ENCODE measurements at places on chromosomes 1 and 21. TPM values are rescaled to one million over a fixed set of nuclear protein-coding genes. Genes with fewer than 3 reads are reported as not detected.
A peak's percentile ranks its signal among the peaks of the same experiment; 100 is the strongest.

DNA sequence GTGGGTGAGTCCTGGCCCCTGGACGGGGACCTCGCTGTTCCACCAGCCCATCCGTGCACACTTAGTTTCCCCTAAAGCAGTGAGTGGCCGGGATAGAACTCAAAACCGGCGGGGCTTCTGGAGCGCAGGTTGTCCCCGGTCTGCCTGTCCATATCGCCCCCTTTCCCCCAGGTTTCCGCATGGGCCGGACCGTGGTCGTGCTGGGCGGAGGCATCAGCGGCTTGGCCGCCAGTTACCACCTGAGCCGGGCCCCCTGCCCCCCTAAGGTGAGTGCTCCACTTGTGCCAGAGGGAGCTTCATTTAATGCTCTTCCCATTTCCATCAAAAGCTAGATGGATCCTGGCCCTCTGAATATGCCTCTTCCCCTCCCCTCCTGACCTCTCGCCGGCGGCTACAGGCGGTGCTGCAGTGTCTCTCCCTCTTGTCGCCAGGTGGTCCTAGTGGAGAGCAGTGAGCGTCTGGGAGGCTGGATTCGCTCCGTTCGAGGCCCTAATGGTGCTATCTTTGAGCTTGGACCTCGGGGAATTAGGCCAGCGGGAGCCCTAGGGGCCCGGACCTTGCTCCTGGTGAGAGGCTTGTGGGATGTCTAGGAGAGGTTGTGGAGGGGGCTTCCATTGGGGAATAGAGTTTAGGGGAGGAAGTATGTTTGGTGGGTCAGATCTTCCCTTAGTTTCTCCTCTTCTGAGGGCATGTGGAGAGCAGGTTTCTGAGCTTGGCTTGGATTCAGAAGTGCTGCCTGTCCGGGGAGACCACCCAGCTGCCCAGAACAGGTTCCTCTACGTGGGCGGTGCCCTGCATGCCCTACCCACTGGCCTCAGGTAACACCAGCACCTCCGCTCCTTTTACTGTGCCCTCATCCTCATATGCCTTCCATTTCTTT, 683 bp downstream of the PPOX start:
- H3K27me3 ChIP-seq = no peaks in the 10 kb centered on the region
- H3K4me1 ChIP-seq = peaks cover 21% of the 10 kb centered on the region

The SLAMF1 gene
- 0.13 TPM for polyA plus RNA-seq

- H3K36me3 ChIP-seq = no peaks in the 10 kb centered on the region
- peaks cover 88% of the 10 kb centered on the region for H3K4me1 ChIP-seq
- H3K27ac ChIP-seq = peak overlapping the region; percentile 98
- peak overlapping the region; percentile 17 for H3K4me3 ChIP-seq
- peak; percentile 99 for DNase-seq
- no peaks in the 10 kb centered on the region for H3K27me3 ChIP-seq
These were observed 162.6 kb upstream of the IRF2BP2 start for GRCh38 chr1:234772345-234773147.

DNA sequence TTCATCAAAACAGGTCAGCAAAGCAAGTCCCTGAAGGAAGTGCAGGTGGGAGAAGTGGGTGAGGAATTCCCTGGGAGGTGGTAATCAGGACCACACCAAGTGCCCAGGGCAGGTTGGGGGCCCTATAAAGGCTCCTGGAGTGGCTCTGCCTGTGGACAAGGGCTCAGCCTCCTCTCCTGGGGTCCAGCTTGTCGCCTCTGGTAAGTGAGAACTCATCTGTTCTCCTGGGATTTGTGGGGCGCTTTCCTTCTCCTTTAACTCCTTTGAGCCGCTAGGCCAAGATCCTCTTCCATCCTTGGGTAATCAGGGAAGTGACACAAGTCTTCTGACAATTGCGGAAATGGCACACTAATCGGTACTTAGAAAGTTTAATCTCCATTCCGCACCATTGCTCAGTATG, at the start of gene SPRR4:
TSS of gene SPRR4 (plus strand) at position 154 of the 400 bp plus-strand sequence. CDS start 1,243 bp downstream, outside the sequence.
- no peak within 1 kb of the TSS for H3K27ac ChIP-seq
- DNase-seq = no peak
- no peak within 1 kb of the TSS for H3K4me3 ChIP-seq
- H3K27me3 ChIP-seq = no peaks in the 10 kb centered on the region
- H3K4me1 ChIP-seq = no peaks in the 10 kb centered on the region
- H3K36me3 ChIP-seq = no peaks in the 10 kb centered on the region

- DNase-seq = no peak
- H3K27me3 ChIP-seq = no peaks in the 10 kb centered on the region
- H3K4me1 ChIP-seq = no peaks in the 10 kb centered on the region
- no peak overlapping the region for H3K27ac ChIP-seq
- no peaks in the 10 kb centered on the region for H3K36me3 ChIP-seq
- no peak overlapping the region for H3K4me3 ChIP-seq
These were observed 1.0 kb downstream of the CORT start for GRCh38 chr1:10450836-10451235.

Measured in CD14-positive monocyte (primary cell).